ENCODE measurements at places on chromosomes 2 and 18. TPM values are rescaled to one million over a fixed set of nuclear protein-coding genes. Genes with fewer than 3 reads are reported as not detected.

DNA sequence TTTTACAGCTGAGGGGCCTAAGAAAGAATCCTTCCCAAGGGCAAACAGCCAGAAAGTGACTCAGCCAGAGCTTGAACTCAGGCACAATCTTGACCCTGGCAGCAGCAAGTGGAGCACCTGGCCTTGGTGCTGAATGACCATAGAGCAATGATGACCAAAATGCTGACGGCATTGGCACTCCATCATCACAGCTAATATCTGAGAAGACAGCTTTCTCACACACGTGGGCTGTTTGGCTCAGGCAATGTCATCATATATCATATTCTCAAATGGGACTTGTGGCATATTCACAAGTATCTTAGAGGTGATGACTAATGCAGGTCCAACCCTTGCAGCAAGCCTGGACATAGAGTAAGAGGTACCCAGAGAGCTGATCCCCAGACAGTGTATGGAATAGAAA, 443.9 kb upstream of the MYT1L start:
- DNase-seq = no peak

DNA sequence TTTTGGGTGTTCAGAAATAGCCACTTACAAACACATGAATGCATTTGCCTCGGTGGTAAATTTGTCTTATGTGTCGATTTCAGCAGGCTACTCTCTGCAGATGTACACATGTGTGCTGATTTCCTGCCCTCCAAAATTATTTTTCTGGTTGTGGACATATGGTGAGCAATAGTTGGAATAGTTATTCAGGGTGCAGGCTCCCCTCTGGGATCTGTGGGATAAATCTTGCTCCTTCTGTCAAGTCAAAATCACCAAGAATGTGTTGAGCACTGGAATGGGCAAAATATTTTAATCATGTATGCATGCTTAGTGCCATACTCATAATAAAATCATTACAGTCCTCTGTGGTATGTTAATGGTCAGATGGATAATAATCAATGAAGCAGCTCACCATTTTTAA, 684.5 kb downstream of the BCL11A start:
- no peak for DNase-seq

The SLC4A3 gene
- 9.6 TPM for polyA plus RNA-seq

DNA sequence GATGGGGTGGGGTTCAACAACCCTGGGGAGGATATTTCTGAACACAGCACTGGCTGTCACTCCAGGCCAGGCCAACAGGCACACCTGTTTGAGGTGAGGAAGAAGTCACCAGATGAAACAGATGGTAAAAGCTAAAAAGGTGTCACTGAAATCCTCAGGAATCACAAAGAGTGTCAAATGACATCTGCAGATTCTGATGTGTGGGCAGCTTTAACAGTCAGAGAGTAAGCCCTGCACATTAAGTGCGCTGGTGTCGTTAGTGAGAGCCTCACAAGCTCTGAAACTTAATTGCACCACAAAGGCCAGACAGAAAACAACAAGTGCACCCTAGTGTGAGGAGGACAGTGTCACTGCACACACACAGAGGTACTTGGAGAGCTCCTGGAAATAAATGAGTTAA, 13.6 kb downstream of the FLACC1 start:
- DNase-seq = no peak

DNA sequence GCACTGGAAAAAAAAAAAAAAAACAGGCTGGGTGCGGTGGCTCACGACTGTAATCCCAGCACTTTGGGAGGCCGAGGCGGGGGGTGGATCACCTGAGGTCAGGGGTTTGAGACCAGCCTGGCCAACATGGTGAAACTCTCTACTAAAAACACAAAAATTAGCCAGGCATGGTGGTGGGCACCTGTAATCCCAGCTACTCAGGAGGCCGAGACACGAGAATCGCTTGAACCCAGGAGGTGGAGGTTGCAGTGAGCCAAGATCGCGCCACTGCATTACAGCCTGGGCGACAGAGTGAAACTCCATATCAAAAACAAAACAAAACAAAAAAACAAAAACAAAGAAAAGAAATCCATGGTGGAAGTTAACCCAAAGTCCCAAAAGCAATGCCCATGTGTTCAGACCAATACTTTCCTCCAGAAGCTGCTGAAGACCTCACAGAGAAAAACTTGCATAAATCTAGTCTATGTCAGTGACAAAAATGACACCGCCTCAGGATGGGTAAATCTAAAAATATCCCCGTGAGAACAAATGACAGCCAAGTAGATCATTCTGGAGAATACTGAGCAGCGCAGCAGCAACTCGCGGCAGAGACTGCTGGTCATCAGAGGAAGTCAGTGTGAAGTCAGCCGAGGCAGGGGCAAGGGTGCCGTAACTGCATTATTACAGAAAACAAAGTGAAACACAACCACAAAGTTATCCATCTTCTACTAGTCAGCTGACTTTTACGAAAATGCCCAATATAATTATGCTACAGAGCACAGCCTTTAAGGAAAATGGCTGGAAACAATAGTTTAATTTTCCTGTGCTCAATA, 41.0 kb downstream of the LPIN2 start:
- no peak for DNase-seq

DNA sequence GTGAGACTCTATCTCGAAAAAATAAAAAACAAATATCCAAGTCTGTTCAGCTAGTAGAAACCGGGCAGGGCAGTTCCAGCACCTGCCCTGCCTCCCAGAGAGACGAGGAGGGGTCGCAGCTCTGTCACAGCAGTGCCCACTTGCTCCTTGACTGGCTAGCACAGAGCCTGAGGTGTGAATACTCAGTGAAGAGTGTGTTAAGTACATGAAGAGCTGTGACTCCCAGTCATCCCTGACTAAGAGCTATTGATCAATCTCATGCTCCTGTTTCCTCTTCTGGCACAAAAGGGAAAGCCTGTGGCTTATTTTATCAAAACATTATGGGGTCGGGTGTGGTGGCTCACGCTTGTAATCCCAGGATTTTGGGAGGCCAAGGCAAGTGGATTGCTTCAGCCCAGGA, 83.0 kb upstream of the FZD7 start:
- no peak for DNase-seq

The PNPT1 gene
- 16.8 TPM for polyA plus RNA-seq

The SPDYA gene
- 0.22 TPM for polyA plus RNA-seq

The INPP5D gene
- polyA plus RNA-seq = 11.2 TPM

DNA sequence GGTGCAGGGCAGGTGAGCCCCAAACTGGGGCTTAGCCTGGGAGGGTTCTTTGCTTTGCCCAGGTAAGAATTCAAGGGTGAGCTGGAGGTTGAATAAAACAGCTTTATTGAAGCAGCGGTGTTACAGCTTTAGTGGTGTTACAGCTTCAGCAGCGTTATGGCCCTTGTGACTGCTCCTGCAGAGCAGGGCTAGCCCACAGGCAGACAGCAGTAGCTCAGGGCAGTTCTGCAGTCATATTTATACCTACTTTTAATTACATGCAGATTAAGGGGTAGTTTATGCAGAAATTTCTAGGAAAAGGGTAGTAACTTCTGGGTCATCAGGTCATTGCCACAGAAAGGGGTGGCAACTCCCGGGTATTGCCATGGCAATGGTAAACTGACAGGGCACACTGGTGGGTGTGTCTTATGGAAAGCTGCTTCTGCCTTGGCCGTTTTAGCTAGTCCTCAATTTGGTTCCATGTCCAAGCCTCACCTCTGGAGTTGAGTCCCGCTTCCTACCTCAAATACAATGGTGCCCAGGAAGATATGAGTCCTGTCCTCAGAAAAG, 78.2 kb downstream of the THNSL2 start:
- DNase-seq = no peak

GRCh38 chr2:71552356-71552755, 99.0 kb downstream of the DYSF start:
- no peak for DNase-seq

DNA sequence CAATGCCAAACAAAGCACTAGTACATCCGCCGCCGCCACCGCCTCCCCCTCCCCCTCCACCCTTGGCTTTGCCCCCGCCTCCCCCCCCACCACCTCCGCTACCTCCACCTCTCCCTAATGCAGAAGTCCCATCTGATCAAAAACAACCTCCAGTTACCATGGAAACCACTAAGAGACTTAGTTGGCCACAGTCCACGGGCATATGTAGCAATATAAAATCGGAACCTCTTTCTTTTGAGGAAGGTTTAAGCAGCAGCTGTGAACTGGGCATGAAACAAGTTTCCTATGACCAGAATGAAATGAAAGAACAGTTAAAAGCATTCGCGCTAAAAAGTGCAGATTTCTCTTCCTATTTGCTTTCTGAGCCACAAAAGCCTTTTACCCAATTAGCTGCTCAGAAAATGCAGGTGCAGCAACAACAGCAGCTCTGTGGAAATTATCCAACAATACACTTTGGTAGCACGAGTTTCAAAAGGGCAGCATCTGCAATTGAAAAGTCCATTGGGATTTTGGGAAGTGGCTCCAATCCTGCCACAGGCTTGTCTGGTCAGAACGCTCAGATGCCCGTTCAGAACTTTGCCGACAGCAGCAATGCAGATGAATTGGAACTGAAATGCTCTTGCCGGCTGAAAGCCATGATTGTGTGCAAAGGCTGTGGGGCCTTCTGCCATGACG, 168.0 kb downstream of the ASXL3 start:
- DNase-seq = no peak

DNA sequence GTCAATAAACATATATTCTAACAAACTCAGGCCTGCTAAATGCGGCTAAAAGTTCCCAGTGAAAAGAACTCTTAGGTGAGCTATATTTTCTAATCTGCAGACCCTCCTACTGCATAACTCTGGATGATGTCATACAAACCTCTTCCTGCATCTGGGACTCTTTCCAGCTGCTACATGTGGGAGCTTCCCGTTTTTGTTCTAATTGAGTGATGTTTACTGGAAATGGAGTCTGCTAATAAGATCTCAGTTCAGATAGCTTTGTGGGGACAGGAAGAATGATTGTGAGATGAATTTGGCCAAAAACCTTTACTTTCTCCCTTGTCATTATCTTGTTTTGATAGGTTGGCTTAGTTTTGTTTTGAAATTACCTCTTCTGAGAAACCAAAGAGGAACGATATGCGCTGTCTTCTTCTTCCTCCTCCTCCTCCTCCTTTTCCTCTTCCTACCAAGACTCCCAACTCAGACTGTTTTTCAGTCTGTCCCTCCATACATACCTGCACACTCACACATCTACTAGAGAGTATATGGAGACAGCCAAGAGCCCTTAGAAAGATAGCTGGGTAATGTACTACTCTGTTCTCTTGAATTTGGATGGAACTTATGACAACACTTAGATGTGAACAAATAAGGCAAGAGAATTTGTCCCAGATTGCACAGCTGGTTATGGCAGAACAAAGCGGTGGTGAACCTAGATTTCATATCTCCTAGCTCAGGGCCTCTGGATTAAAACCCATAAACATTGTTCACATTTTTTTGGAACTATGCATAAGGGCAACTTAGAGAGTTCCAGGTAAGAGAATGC, 39.8 kb upstream of the AAK1 start:
- DNase-seq = no peak

DNA sequence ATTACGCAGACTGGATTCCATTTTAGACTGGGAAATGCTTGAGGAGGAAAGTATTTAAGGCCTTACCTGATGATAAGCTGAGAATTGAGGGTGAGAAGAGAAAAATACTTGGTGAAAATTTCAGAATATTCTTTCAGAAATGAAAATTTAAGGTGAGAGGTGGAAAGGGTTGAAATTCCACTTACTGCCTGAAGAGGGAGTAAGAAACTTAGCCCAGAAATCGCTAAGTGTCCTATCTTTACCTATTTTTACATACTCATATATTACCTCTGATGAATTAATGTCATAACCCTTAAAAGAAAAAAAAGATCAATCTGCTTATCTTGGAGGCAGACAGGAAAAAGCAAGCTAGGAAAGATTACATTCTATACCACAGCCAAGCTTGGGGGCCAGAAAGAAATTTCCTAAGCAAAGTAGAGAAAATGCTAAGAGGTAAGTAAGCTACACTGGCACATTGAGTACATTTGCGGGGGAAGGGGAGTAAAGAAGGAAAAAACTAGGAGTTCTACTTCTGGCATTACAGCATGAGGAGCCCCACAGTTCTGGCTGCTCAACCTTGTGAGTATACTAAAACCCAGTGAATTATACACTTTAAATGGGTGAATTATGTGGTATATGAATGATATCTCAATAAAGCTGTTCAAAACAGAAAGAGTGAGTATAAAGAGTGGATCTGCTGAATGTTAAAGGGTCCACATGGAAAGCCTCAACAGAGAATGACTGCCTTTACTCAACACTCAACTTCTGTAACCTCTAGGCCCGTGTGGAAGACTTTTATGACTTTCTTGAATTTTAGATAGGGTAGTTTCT, 33.8 kb downstream of the SMC6 start:
- DNase-seq = no peak

- DNase-seq = no peak
These were observed 456.5 kb downstream of the FBXO15 start for GRCh38 chr18:73691118-73691517.

The TMEM198 gene
- polyA plus RNA-seq = 0.81 TPM

All from keratinocyte (primary cell).